ENCODE measurements at places on chromosomes 2 and 18.

DNA sequence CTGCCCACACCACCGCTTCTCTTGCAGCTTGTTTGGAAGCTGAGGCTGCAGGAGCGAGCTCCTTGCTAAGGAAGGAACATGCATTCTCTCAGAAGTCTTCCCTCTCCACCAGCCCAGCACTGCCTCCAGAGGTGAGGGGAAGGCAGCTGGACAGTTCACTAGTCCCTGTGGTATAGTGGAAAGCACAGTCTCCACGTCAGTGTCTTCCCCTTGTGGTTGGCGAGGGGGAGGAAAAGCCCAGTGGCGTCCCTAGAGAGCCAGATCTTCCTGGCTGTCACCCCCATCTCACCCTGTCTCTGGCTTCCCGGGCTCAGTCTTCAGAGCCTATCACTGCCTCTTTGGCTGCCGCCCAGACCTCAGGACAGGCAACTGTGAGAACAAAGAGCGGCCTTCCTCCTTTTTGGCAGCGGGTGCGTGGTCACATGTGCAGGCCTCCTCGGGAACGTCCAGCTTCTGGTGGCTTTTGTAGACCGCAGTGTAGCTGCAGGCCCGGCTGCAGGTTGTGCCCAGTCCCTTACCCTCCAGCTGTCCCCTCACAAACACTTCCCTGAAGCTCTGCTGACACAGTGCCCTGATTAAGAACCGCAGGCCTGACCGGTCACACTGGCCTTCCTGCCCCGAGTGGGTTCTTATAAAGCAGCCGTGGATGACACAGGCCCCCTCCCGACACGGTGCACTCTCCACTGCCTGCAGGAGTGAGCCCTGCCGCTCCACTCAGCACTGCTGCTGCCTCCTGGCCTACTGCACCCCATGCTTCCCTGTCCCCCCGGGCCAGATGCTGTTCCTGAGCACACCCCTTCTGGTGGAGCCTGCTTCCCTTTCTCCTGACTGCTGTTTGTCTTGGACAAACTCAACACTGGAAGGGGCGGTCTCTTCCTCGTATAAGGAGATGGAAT, 90.9 kb downstream of the RNF144A start:
- no peak for DNase-seq

DNA sequence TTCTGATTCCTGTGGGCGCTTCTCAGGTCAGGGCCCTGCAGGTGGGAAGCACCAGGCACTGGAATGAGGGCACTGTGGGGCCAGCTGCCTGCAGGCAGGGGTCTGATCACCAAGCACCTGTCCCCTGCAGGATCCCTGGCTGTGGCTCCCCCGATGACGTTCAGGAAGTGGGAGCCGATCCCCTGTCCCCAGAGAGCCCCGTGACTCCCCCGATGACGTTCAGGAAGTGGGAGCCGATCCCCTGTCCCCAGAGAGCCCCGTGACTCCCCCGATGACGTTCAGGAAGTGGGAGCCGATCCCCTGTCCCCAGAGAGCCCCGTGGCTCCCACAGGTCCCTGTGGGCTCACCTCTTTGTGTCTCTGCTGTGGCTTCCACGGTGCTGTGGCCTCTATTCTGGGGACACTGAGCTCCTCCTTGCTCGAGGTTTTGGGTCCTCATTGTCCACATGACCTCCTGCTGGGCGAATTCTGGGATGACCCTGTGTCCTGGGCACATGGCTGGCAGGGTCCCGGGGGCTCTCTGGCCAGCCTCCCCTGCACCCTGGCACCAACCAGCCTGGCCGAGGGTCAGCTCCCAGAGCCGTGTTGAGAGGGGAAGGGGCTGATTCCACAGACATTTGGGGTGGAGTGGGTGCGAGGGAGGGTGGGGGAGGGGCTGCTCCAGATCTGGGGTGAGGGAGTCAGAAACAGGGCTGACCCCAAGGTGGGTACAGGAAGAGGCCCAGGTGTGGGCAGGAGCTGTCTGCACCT, 4.8 kb downstream of the NEU4 start:
- peak; percentile 39 for DNase-seq

DNA sequence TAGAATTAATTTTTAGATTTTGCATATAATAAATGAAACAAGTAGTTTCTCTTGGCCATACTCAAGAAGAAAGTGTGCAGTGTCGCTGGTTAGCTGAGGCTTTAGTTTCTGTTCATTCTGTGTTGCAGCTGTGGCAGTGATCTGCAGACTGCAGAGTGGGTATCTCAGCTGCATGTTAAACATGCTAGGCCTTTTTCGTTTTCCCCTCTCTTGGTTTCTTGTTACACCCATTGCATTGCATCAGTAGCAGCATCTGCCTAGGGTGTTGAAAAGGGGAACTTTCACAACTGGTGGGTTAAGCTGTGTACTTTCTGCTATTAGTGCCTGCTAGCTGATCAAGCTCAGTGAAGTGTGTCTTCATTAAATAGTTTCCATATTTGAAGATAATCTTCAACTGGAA, 51.3 kb downstream of the ACSL3 start:
- DNase-seq, result no peak

GRCh38 chr2:102520009-102520408, 47.0 kb downstream of the SLC9A4 start:
- DNase-seq, result no peak

GRCh38 chr2:223712642-223713041, 110.5 kb upstream of the SCG2 start:
- DNase-seq, result no peak

DNA sequence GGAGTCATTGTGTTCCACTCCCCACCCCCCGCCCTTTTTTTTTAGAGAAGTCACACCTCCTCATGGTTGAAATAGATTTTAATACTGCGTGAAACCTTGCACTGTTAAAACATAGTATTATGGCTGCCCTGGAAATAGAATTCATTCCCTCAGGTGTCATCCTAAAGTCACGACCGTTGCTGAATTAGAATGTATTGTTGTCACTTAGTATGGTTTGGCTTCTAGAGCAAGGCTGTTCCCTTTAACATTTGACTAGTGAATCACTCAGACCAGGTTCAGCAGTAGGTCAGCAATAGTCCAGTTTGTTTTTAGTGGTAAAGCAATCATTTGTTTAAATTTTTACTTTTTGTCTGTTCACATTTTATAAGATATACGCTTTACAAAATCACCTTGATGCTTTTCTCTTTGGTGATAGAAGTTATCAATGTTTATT, 1.2 kb downstream of the BABAM2 start:
- DNase-seq, result no peak

GRCh38 chr2:211133766-211134165, 577.4 kb downstream of the CPS1 start:
- no peak for DNase-seq

GRCh38 chr2:24863641-24864040, 56.4 kb downstream of the ADCY3 start:
- DNase-seq, result no peak

DNA sequence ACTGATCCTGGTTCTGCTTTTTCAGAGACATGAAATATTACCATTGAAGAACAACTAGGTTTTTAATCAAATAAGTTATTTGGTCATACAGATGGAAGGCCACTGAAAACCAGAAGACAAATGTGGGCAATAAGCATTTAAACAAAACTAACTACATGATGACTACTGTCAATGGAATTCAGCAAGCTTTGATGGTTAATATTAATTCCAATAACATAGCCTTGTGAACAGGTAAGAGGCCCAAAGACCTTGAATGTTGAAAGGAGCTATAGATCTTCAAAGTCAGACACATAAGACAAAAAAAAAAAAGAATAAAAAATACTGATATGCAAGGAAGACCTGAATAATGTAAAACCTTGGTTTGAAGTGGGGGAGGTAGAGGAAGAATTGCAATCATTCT, 1955.6 kb upstream of the CELF4 start:
- DNase-seq, result no peak
